IPS-NIHi11 (cell line): ENCODE measurements at places on chromosomes 1 and 21.

GRCh38 chr1:77672374-77672773, 10.1 kb downstream of the ZZZ3 start:
- DNase-seq = no peak

DNA sequence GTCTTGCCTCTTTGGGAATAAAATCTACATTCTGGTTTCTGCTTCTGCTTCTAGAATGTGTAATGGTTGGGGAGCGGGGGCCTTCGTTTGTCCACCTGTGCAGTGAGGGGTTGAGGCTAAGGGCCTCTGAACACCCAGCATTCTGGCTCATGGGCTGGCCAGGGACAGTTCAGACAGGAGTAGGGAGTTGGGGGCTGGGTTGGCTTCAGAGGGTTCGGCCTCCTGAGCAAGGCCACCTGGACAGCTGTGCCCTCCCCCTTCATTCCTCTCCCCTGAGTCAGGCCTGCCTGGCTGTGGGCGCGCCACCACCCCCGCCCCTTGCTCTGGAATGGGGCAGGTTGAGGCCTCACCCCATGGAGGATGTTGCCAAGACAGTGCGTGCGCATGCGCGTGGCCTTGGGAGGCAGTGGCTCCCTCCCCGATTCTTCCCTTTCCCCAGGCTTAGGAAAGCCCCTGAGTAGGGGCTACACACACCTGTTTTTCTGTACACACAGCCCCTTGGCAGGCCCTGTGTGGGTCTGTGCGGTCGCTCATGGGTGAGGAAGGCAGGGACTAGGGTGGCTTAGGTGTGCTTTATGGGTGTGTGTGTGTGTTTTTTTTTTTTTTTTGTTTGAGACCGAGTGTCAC, 57.0 kb downstream of the YARS1 start:
- DNase-seq = peak; percentile 88

GRCh38 chr1:111565079-111565478, 54.5 kb upstream of the RAP1A start:
- DNase-seq = no peak

GRCh38 chr1:38292969-38293368, 246.4 kb upstream of the POU3F1 start:
- DNase-seq = no peak

- no peak for DNase-seq
Observed at GRCh38 chr21:35316933-35317332, 267.8 kb upstream of the RUNX1 start.

- no peak for DNase-seq
Observed at GRCh38 chr1:43786960-43787359, 79.6 kb downstream of the ST3GAL3 start.
